Ecto neural progenitor cell (in vitro differentiated cells): ENCODE measurements at places on chromosomes 4 and X.

- DNase-seq, result no peak
Observed at GRCh38 chr4:54185866-54186265, 43.2 kb upstream of the PDGFRA start.

GRCh38 chrX:21998037-21998436, 34.1 kb upstream of the PHEX start:
- DNase-seq, result no peak

DNA sequence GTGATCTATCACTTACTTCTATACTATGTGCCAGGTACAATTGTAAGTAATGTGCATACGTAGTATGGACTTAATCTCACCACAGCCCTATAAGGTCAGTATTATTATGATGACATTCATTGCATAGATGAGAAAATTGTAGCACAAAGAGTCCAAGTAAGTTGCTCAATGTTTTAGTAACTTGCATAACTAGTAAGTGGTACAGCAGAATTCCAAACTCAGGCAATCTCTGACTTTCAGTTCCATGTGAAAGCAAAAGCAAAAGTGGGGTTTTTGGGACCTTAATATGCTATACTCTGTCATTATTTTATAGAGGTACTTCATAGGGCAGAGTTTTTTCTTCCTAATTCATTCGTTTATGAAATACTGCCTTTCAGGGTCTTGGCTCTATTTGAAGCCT, 188.8 kb upstream of the VEGFC start:
- DNase-seq, result no peak

- no peak for DNase-seq
Observed at GRCh38 chr4:86398187-86398586, 38.3 kb upstream of the MAPK10 start.

DNA sequence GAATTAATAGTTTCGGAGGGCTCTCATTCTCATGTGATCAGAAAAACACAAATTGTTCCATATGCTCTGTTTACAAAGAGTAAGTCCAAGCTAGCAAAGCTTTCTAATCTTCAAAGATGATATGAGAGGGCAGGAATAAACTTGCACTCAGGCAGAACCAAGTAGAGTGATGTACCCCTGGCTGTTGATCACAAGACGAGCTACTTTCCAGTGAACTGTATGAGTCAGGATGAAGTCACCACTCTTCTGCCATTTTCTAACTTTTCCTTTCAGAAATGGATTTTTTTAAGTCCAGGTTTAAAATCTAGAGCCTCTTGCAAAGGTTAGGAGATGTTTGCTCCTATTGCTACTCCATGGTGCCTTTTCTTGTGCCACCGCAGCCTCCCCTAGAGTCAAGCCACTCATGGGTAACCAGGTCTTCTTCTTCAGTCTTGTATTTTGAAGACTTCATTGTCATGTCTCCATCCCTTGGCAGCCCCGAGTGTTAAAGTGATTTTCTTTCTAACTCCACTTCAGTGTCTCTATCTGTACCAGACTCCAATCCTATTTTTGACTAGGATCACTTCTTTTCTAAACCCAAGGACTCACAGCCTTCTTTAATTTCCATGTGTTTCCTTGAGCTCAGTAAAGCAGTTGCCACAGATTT, 171.9 kb upstream of the GALNT7 start:
- no peak for DNase-seq

DNA sequence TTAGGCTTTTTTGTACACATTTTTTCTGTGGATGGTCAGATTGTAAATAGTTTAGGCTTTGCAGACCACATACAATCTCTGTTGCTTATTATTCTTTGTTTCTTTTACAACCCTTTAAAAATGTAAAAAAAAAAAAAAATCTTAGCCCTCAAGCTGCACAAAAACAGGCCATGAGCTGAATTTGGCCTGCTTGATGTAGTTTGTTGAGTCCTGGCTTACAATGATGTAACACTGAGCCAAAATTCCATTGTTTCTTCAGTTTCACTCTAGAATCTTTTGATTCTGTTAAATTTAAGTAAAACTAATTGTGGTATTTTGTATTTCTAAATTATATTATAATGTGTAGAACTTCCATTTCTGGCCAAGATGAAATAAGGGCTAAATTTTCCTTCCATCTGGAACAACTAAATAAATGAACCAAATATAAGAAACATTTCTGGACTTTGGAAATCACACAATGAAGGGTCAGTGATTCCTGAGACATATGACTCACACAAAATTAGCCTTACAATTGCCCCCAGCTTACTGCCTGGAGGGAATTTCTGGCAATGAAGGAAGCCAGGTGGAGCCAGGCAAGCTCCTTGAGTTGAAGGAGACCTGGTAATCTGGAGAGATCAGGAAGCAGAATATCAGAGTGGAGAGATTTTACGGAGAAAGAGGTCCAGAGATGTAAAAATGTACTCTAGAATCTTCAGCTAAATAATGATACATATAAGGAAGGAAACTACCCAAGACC, 29.8 kb downstream of the IQCM start:
- DNase-seq, result no peak

DNA sequence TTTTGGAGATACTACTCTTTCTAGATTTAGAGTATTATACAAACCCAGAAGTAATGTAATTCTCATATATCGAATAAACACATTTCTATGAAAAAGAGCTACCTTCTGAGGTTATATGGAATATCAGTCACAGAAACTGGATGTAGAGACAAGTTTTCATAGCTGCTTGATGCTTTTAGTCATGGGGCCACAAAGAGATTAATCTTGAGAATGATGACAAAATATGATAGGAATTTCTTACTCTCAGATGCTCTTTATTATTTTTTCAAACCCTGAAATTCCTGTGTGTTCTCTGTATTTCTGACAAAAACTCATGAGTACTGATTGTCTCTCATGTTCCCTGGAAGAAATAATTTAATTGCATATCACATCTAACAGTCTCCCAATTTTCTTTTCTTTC, 662.5 kb downstream of the RAPGEF2 start:
- DNase-seq, result no peak
